Hippocampal formation (tissue), 2 donors: ENCODE measurements at places on chromosomes 1 and 21.

- no peak for DNase-seq
Measured at GRCh38 chr1:220943319-220943996, 64.2 kb downstream of the HLX start.

GRCh38 chr1:3905266-3905952 lies 5.3 kb upstream of the C1orf174 start:
- DNase-seq = no peak

DNA sequence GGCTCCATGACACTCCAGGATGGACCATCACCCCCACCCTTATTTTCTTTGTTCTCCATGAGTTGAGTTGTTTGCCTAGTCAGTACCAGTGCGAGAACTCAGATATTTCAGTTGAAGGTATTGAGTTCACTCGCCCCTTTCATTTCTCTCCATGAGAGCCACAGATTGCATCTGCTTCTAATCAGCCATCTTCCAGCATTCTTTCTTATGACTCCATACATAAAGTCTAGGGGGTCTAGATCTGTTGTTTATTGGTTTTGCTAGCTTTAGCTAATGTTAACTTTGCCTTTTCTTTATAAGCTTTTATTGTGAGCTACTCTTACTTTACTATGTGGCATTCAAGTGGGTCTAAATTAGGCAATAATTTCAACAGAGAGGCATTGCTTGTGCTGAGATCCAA lies 71.6 kb upstream of the PDC start:
- DNase-seq = no peak

DNA sequence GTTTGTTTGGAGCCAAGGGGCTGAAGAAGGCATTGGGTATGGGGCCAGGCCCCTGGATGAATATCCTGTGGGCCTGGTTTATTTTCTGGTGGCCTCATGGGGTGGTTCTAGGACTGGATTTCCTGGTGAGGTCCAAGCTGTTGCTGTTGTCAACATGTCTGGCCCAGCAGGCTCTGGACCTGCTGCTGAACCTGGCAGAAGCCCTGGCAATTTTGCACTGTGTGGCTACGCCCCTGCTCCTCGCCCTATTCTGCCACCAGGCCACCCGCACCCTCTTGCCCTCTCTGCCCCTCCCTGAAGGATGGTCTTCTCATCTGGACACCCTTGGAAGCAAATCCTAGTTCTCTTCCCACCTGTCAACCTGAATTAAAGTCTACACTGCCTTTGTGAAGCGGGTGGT lies 1.4 kb downstream of the ACKR1 start:
- no peak for DNase-seq

DNA sequence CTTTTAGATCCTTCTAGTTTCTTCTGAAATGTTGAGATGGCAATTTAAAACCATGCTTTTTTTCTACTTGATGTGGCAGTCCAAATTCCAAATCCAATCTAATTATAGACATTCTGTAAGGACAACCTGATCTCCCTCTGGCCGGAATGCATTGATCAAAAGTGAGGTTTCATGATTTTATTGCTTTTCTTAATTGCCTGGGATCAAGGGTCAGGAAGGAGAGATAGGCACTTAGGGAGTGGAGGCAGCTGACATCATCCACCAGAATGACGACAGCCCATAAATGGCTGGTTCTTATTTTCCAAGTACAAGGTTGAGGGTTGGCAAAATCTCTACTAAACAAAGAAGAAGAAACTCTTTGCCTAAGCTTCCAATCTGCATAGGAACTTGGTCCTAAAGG lies 46.4 kb upstream of the SCCPDH start:
- no peak for DNase-seq

GRCh38 chr1:57033222-57034001 lies 67.6 kb upstream of the C8B start:
- no peak for DNase-seq

GRCh38 chr1:233520261-233521191 lies 93.4 kb upstream of the KCNK1 start:
- no peak for DNase-seq

GRCh38 chr1:61337981-61338848 lies 255.9 kb downstream of the NFIA start:
- DNase-seq = peak; percentile 68

DNA sequence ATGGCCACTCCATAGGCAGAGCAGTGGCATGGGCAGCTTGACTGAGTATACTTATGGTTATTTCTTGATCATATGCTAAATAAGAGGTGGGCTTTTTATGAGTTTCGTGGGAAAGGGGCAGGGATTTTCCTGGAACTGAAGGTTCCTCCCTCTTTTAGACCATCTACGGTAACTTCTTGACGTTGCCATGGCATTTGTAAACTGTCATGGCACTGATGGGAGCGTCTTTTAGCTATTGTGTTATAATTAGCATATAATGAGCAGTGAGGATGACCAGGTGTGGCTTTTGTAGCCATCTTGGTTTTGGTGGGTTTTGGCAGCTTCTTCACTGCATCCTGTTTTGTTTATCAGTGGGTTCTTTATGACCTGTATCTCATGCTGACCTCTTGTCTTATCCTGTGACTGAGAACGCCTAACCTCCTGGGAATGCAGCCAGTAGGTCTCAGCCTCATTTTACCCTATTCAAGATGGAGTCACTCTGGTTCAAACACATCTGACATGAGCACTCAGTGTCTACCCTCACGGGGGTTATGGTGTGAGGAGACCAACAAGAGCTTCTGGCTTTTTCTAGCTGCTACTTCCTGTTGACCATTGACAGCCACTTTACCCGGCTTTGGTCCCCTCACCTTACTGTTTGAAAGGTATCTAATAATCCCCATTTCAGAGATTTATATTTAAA lies 71.7 kb downstream of the GALNT2 start:
- DNase-seq = no peak

DNA sequence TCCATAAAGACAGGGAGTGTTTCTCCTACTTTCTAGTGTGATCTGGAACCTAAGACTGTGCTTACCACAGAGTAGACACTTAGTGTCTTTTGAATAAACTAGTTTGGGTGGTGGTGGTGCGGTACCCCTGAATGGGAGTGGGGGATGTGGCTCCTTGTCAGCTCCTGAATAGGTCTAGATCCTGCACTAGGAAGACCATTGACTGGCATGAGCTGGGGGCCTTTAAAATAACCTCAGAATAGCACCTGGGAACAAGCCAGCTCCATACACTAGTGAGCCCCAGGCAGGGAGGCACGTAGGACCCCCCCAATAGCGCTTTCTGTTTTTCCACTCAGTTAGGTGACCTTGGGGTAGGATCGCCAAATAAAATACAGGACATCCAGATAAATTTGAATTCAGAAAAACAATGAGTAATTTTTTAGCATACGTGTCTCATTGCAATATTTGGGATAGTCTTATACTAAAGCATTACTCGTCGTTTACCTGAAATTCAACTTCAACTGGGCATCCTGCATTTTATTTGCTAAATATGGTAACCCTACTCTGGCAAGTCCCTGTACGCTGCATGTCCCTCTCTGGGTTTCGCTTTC lies 45.6 kb downstream of the AZIN2 start:
- DNase-seq = no peak

GRCh38 chr1:36118447-36119204 lies 6.4 kb downstream of the COL8A2 start:
- DNase-seq = no peak

DNA sequence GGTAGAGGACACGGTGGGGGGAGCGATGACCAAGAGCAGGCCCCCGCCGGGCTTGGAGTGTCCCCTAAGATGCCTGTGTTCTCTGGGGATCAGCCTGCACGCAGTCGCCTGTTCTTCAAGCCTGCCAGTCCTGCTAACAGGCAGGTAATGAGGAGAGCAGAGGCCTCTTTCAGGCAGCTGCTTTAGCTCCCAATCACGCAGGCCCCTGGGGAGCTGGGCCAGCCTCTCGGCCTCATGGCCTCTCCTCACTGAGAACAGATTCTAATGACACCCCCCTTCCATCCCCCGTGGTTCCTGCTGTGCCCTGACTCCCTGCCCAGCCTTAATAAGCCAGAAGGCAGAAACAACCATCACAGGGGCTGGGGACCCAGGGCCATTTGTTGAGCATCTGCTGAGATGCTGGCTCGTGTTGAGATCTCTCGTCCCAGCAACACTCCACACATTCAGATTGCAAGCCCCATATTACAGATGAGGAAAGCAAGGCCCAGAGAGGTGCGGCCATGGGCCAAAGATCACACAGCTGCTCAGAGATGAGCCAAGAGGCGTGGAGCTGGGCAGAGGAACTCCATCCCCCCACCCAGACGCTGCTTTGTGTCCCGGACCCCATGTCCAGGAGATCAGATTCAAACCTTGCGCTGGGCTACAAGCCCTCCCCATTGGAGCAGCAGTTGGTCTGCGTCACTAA lies 71.6 kb upstream of the CASZ1 start:
- DNase-seq = no peak

GRCh38 chr1:163171826-163172225 lies 30.9 kb downstream of the RGS5 start:
- no peak for DNase-seq

DNA sequence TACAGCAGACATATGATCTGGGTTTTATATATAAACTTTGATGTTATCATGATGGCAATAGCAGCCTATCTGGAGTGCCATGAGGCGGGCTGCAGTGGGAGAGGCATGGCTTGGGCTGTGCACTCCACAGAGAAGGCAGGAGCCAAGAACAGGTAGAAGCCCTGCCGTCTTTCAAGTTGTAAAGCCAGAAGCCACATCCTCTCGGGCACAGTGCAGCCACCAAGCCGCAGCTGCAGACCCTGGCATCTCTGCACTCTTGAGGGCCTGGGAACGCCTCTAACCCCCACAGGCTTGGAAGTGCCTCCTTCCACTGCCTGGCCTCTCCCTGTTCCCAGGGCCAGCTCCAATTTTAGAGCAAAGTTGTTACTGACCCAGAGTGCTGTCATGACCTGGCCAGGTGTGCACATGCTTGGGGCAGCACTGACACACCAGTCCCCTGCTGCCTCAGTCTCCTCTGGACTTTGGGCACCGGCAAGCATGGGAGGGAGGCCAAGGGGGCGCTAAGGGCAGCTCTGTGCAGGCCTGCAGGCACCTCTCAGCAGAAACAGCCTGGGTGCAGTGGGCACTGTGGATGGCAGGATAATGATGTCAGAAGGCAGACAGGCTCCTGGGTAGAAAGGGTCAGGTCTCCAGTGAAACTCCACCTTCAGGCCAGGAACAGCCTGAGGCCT lies 1619.8 kb upstream of the PRMT6 start:
- no peak for DNase-seq

DNA sequence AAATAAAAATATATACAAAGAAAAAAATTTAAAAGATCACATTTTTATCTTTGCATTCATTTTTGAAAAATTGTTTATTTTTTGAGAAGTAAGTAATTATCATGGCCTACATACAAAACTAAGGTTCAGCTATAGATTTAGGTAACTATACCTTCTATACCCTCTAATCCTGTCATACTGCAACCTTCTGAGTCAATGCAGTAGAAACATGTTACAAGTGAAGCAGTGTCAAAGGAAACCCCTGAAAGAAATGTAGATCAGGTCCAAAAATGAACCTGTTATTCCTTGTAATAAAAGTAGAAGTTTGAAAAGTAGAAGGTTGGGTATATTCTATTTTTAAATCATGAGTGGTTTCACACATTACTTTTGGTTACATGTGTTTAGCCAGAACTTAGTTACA lies 51.3 kb downstream of the PTGS2 start:
- DNase-seq = no peak

DNA sequence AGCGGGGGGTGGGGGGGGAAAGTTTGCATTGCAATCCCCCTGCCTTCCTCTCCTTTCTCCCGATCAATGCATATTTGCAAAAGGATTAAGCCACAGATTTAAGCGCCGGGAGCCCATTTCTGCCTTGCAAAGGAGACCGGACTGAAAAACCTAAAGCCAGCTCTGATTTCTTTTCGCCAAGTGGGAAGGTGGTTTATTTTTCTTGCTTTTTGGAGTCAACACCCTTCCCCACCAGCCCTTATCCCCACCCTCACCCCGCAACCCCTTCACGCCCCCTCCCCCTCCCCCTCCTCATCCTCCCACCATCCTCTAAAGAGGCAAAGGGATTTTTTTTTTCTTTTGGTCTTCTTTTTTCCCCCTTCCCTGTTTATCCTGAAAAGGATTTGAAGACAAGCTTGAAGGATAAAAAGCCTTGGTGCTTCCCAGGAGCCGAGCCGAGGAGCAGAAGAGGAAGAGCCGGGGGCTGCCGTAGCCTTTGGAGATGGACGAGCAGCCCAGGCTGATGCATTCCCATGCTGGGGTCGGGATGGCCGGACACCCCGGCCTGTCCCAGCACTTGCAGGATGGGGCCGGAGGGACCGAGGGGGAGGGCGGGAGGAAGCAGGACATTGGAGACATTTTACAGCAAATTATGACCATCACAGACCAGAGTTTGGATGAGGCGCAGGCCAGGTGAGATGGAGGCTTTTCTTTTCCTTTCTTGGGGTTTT lies 513 bp downstream of the PBX1 start:
- no peak for DNase-seq

- DNase-seq = no peak
Measured at GRCh38 chr1:58013237-58013636, 533.3 kb downstream of the OMA1 start.

- peak; percentile 42 for DNase-seq
Measured at GRCh38 chr1:6554907-6555778, at the start of gene TAS1R1. TAS1R1 (plus strand) TSS chr1:6555307; CDS start chr1:6555374, 67 bp downstream.

DNA sequence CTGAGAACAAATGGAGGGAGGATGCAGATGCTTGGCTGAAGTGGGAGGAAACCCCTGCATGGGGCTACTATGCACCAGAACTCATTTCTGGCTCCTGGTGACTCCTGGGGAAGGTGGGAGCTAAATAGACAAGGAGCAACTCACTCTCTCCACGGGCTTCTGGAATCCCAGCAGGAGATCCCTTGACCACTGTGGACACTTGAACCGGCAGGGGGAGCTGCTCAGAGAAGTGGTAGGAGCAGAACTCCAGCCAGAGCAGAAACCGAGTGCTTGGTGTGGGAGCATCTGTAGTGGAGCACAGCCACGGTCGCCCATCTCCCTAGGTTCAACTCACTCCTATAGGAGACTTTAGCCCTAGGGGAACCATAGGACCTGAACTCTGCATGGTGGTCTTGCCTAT lies 205.6 kb upstream of the GJB5 start:
- DNase-seq = no peak

DNA sequence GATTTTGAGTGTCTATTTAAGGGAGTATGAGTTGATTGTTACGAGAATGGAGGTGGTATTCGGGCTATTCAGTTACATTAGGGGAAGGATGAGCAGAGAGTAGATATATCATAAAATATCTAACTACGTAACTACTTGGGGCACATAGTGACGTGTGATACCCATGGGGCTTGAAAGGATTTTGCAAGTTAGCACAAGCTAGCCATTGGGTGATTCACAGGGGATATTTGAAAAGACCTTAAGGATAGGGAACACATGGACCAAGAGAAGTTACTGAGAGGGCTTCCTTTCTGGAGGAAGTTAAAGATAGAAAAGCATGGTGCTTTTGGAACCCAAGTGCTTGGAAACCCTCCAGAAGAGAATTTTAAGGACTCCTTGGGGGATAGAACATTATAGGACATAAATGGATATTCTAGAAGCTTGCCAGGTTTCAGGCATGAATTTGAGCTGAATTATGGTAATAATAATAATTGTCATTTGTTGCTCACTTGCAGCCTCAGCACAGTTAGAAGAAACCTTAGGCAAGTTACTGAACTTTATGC lies 5.4 kb downstream of the DISP1 start:
- DNase-seq = no peak

- DNase-seq = no peak
Measured at GRCh38 chr1:25447547-25447946, 16.9 kb downstream of the MACO1 start.
